ENCODE measurements at places on chromosomes 12 and 14.

DNA sequence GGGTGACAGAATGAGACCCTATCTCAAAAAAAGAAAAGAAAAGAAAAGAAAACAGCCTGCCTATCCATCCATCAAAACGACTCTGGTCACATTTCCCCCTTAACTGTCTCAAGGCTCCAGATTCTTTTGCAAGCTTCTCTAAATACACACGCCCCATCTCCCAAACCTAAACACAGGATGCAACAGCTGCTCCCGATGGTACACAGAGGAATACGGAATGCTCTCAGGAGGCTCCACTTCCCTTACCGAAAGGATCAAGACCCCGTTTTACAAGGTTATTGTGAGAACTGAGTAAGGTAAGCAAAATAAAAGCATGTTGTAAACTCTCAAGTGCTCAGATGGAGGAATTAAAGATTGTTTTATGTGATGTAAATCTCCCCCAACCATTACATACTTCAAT is 62.3 kb downstream of the NT5DC3 start:
- DNase-seq: no peak

GRCh38 chr14:22812744-22813143 is 2.5 kb downstream of the SLC7A7 start:
- no peak for DNase-seq

GRCh38 chr14:32623300-32624093 is 294.4 kb downstream of the AKAP6 start:
- no peak for DNase-seq

GRCh38 chr12:22536346-22536945 is 7.9 kb downstream of the C2CD5 start:
- DNase-seq: no peak

DNA sequence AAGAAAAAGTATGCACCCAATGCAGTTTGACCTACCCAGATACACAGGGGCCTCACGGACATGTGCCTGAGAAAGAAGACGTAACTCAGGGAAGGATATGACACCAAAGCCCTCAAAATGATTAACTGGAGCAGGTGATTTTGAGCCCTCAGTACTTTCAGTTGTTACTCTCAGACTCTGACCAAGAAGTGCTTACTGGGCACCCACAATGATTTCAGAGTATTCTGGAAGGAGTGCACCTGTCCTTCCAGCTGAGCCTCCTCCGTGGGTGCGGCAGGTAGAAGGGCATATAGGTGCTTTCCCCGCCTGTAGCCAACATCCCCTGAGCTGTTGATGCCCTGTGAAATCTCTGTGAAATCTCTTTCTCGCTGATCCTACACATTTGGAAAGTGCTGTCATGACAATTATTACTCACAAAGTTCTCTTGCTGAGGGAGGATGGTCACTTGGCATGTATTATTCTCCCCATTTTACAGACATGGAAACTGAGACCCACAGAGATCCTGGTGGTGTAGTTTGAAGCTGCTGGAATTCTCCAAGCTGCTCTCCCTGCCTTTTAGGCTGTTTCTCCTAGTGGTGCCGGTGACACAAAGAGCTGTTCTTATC is 154.3 kb upstream of the CCND2 start:
- no peak for DNase-seq

DNA sequence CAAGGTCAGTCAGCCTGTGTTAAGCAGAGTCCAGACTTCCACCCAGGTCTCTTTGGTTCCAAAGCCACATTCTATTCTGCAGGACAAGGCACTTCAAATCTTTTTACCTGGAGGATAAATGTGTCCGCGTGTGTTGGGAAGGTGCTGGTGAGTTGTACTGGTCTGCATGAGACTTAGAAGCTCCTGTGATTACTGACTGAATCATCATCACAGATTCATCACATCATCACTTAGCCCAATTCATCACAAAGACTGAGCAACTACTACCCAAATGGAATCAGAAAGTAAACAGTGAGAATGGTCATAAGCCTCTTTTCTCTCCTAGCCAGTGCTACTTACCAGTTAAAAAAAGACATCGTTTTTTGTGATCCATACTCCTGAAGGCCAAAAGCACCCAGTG is 5.3 kb downstream of the SLC15A5 start:
- DNase-seq: no peak
